HFF-Myc (cell line): ENCODE measurements at places on chromosomes 1 and 21.

- no peak for DNase-seq
Observed at GRCh38 chr1:196381544-196381943, 226.7 kb downstream of the KCNT2 start.

DNA sequence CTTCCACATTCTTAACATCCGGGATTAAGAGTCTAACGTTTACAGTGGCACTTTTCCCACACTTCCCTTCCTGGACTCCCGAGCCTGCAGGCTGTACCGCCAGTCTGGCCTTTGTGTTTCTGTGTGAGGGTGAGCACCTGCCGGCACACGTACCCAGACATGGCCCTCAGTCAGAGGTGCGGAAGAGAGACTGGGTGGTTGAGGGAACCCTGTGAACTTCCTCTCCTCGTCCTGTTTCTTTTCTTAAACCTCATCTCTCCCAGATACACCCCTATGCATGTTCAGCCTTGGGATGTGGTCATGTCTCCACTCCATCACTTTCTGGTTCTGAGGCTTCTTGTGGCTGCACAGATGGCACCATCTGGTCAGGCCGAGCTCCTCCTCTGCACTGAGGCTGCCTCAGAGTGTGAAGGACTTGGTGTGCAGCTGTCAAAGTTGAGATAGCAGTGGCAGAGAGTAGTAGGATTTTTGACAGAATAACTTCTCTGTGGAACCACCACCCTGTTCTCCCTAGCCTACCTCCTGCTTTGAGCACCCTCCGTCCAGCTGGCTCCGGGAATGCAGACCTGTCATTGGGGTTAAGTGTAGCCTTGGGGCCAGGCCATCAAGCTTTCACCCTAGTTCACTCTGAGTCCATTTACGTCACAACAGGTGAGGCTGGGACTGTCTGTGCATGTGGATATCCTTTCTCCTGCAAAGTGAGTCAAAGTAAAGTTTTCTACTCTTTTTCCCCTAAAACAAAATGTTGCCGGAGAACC lies 31.4 kb downstream of the VASH2 start:
- no peak for DNase-seq

DNA sequence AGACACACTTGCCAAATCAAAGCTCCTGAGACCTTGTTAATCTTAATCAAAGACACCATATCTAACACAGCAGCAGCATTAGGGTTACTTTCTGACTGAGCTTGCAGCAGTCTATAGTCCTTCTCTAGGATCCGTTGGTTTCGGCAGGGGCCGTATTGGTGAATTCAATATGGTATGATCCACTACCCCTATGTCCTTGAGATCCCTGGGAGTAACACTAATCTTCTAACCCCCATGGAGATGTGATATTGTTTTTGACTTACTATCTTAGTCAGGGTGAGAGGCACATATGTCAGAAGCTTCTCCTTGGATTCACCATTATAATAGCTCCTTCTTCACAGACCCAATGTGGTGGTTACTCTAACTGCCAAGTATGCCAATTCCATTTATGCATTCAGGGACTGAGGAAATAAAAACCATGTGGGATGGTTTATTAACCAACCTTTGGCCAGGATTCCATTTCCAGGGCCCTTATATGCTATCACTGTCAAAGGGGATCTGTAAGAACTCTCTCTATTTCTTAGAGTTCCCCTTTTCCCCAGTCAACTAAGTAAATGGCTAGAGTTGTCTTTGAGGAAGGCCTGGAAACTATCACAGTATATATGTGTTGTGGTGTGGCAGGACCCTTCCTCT lies 673.6 kb upstream of the USP24 start:
- DNase-seq = no peak

- no peak for DNase-seq
Observed at GRCh38 chr1:20250340-20250989, 40.2 kb upstream of the VWA5B1 start.

DNA sequence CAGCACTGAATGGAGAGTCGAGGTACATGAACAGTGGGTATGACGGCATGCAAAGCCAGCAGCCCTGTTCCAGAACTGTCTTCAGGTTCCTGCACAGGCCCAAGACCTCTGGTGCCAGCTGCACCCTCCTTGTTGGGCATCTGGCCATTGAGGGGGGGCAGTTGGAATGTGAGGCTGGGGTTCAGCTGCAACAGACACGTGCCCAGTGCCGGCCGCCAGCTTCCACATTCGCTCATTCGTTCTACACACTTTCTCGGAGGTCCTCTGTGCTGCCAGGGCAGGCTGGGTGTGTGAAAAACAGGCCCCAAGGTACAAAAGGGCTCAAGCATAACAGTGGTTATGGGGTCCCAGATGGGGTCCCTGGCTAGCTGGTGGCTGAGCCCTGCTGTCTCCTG lies 37.9 kb upstream of the SLC19A1 start:
- no peak for DNase-seq

- DNase-seq = peak; percentile 80
Observed at GRCh38 chr1:209398313-209398991, 185.1 kb upstream of the CAMK1G start.

DNA sequence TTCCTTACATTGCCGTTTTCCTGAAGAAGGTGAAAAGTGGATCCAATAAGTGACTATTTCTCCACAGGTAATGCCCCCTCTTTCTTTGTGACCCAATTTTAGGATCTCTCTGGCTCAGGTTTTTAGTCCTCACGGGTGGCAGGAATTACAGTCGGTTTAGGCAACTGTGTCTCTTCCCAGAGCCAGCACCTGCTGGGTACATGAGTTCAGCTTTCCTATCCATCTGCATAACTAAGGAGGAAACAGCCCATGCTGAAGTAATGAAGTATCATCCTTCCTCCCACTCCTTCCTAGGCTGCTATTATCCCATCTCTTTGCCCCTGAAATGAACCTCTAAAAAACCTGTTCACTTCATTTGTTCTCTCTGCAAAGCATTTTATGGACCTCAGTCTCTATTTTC lies 544.6 kb downstream of the NEGR1 start:
- no peak for DNase-seq

DNA sequence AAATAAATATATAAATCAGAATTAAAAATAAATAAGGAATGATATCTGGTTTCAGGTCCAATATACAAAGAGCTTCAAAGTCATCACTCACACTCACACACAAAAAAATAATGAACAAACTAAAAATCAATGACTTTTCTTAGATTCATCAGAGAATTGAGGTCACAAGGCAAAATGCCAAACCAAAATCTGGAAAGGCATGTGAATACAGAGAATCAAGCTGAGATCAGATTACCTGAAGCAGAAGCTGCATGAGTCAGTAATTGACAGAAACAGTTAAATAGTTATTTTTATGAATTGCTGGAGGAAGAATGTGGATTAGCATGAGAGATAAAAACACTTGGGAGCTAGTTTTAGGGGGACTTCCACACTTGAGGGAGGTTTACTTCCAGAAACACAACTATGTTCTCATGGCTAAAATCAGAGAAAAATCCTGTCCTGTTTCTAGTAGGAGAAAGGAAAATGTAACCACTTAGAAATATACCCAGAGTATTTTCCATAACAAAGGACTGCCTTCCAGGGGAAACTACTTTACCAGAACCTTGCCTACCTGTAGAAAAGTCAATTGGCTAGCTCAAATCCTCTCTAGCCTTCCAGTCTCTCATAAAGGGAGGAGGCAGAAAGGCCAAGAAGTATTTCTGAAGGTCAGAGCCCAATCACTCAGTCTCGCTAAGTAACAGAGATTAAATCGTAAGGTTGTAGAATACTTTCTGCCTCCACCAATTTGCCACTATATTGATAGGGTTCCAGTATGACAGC lies 536.6 kb upstream of the NR5A2 start:
- DNase-seq = peak; percentile 44

- DNase-seq = no peak
Observed at GRCh38 chr21:46089285-46089684, 8.6 kb upstream of the COL6A2 start.

DNA sequence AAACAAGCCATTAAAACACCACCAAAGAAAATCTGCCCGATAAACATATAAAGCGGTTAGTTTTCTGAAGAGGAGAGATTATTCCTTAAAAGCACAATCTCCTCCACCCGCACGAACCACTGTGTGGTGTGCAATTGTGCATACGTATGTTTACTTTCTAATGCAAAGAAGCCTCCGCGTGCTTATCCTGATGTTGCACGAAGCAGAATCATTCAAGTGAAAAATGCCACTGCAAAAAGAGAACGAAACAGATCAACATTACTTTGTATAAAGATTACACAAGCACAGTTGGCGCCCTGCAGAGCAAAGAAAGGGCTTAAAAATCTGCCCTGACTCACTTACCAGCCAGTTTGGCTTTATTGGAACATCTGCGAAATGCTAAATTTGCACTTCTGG lies 166.8 kb downstream of the ZNF281 start:
- DNase-seq = no peak

DNA sequence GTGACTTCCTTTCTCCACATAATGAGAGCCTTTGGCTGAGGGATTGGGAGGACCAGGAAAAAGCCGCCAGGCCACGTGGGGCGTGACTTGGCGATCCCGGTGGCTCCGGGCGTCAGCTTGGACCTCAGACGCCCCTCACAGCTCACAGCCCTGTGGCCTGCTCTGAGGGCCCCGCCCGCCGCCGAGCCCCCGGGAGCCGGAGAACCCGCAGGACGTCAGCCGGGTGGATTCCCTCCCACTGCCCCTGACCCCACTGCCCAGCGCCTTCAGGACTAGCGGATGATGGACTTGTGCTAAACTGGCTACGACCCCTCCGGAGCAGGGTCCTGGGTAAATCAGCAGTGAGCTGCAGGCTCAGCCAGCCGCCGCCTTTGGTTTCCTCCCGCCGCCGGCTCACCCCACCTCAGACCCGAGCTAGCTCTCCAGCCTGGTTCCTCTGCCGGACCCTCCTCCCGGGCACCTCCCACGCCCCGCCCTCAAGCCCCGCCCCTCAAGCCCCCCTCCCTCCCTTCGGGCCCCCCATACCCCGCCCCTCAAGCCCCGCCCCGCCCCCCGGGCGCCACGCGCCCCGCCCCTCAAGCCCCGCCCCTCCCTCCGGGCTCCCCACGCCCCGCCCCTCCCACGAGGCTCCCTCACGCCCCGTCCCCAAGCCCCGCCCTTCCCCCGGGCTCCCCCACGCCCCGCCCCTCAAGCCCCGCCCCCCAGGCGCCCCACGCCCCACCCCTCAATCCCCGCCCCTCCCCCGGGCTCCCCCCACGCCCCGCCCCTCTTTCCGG lies 10.0 kb upstream of the FAAP20 start:
- DNase-seq = no peak

DNA sequence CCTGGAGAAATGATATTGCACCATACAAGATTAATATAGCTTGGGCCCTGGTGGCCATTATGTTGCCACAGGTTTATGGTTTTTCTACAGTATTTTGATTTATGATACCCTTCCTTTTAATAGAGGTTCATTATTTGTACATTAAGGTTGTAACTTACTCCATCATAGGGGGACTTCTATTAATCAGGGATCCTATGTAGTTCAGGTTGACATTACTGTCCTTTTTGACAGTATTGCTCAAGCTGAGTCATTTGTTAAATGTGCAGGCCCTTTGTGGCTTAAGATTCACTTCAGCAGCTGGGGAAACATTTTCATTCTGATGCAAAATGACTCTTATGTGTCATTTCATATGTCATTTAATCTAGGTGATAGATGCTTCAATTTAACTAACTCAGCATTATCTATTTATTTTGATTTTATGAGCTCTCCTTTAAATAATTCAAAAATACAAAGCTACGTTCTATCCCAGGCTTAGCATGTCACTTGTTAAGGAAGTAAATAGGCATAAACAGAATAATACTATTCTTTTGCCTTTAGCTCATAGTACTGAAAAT lies 686.9 kb upstream of the NCAM2 start:
- no peak for DNase-seq

DNA sequence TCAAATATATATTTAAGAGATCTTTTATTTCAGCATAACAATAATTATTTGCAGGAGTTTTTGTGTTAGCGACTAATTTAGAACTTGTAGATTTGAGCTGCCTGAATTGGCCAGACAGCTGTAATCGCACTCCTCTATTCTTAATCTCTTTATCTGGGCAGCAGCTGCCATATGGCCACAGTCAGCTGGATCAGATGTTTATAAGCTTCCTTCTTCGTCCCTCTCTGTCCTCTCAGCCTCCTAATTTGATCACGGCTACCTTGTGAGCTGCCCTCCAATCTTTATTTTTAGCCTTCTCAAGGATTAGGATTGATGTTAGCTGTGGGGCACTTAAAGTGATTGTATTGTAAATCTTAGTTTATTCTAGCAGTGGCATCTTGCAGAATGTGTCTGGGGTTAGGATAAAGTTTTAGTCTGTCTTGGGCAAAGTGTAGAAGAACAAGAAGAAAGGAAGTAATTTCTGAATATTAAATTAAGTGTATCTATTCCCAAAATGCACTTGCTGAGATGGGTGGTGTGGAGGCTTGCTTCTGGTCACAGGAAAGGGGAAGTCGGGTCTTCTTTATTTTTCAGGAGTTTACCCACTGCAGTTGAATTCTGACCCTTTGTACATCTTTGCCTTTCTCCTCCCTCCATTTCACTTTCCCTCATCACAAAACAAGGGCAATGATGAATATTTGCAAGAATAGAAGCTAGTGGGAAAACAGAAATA lies 1.1 kb downstream of the ZBTB18 start:
- DNase-seq = no peak

DNA sequence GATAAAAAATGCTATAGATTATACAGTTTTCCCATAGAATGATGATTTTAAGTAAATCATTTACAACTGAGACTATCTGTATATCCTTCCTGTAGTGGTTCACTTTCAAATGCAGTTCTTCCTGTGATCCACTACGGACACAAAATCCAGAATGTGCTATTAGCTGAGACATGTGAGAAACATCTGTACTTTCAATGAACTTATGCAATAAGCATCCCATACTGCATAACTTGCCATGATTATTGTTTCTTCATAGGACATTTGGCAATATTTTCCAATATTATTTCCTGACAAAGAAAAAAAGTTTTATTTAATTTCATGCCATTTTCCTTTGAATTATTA lies 83.5 kb upstream of the PRDX6 start:
- DNase-seq = peak; percentile 21

GRCh38 chr1:200968469-200969410 lies 54.8 kb downstream of the KIF21B start:
- DNase-seq = no peak

DNA sequence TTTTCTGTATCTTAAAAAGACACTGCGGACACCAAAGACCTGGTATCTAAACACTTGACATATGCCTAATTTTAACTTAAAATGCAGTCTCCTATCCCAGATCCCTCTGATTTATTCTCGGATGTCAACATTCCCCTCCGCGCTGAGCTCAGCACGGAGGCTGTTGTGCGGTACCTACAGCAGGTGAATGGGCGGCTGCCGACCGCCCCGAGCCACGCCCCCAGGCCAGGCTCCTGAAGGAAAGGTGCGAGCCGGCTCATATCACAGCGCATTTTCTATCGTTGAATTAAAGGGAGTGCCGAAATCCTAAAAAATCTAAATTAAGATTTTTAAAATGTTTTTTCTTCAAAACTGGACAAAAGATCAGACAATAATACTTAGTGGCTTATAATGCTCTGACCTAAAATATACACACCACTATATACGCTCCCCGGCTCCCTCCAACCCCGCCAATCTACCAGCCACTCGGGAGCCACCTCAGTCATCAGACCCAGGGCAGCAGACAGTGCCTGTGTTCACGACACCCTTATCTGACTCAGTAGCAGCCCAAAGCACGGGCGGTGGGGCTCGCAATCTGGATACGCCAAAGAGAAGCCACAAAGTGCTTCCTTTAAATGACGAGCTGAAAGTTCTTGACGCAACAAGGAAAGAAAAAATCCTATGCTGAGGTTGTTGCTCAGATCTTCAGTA lies 4.1 kb downstream of the WRAP73 start:
- no peak for DNase-seq
